ENCODE measurements at places on chromosomes 11 and 22.
A peak's percentile ranks its signal among the peaks of the same experiment; 100 is the strongest.

DNA sequence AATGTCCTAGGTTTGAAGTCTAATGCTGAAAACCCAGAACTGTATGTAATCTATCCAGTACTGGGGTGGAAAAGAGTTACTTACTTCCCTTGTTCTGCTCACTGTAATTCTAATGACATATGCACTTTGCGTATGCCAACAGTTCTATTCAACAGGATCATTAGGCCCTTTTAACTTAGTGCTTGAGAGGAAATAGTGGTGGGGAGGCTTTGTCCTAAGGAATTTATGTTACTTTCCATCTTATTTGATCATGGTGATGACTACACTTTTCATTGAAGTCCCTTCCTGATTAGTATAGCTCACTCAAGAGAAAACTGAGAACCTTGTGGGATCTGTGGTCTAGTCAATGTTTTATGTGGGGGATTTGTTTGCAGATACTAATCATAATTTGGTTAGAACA is 348.2 kb downstream of the GUCY1A2 start:
- DNase-seq = no peak

GRCh38 chr11:78020246-78020645 is 2.8 kb downstream of the KCTD14 start:
- DNase-seq = no peak

DNA sequence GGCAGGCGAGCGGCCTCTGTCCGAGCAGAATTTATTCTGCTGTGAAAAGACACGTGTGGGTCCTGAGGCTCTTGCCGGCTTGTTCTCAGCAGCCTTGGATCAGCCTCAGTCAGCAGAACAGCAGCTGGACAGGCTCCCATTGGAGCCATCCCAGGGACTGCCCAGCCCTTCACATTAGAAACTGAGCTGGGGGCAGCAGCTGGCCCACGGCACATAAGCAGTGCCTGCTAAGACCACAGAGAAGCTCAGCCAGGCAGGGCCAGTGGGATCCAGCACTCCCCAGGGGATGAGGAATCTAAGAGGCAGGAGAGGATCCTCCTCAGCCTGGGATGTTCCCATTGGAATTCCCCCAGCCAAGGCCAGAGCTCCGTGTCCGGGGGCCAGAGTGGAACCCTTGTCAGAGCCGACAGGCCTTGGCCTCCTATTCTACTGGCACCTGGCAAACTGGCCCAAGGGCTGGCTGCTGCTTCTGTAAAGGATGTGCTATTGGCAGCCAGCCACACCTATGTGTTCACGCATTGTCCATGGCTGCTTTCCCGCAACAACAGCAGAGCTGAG is 18.2 kb downstream of the RTN4R start:
- no peak for DNase-seq

DNA sequence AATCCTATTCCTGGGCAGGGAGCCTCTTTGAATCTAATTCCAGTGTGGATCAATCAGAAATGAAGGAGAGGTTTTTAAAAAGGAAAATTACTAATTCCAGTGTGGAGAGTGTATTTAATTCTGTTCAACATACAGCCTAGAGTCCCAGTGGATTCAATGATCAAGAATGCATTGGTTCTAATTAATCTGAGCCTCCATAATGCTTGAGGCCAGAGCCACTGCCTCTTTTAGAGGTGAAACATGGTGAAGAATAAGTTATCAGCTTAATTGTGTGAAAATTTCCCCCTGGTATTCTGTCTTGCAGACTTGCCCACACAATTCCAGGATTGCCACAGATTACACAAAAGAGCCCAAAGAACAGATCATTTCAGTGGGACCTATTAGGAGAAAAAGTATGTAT is 87.7 kb downstream of the TECTA start:
- no peak for DNase-seq

DNA sequence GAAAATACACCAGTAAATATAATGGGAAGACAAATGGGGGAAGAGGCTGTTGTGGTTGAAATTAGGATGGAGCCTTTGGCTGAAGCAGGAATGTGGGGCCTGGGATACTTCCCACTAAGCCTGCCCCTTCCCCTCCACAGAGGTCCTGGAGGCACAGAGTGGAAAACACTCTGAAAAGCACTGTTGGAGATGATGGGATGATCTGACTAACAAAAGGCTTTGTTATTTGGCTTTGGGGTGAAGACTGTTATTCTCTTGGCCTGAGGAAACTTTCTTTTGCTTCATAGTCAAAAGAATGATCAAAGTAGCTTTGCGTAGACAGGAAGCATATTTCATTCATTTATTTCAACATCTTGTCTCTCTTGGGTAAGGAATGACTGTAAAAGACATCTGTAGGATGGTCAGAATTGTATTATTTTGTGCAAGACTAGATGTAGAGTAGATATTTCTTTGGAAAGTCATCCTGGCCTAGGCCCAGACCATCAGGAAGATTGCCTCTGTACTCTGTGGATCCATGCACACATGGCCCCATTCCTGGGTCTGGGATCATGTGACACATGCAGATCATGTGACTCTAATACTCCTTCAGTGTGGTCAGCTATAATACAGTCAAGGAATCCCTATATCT is 111.4 kb downstream of the SPON1 start:
- no peak for DNase-seq

- DNase-seq = no peak
These were observed 79.1 kb upstream of the SC5D start for GRCh38 chr11:121213362-121213893.

DNA sequence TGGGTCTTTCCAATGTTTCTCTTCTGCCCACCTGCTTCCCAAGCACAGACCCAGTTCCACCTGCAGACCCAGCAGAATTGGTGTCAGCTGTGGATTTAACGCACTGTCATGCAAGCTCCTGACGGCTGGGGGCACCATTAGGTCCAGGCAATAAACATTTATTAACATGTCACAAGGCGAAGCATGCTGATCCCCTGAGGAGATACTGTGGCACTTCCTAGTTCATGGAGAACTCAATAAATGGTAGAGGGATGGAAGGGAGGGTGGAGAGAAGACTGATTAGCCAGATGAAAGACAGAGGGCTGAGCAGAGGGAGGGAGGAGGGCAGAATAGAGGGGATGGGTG is 68.3 kb upstream of the TSPAN18 start:
- DNase-seq = no peak

- DNase-seq = no peak
These were observed 8.5 kb upstream of the NAALADL1 start for GRCh38 chr11:65066805-65067291.

- DNase-seq = peak; percentile 24
These were observed 718 bp downstream of the FADS2 start for GRCh38 chr11:61828629-61829407.

DNA sequence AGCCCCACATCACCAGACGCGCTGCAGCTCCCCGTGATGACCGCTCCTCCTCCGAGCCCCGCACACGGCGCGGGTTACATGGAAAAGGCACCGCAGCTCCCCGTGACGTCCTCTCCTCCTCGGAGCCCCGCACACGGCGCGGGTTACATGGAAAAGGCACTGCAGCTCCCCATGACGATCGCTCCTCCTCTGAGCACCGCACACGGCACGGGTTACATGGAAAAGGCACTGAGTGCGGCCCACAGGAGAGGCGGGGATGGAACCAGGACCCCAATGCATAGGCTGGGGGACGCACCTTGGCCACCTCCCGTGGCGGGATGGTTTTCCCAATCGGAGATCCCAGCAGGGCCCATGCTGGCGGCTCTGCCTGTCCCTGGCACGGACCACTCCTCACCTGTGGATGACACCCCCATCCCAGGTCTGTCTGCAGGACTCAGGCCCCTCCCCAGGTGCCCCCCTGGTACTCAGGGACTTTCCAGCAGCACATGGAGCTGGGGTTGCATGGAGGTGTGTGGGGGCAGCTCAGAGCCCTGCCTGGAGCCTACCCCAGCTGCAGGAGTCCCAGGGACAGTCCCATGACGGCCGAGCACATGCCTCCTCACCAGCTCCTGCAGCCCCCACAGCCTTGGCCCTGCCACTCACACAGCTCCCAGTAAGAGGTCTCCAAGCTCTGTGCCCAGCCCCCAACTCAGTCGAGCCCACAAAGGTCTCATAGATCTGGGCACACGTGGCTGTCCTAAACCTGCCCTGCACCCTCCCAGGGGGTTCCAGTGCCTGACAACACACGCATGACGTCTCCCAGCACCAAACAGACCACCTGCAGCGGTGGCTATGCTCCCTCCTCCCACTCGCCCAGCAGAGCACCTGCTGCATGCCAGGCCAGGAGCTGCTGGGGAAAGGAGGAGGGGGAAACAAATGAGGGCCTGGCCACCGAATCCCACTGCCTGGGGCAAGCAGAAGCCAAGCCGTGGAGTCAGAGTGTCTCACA is 166.6 kb downstream of the BRD1 start:
- DNase-seq = no peak

Data from suppressor macrophage treated with lipopolysaccharide for 4 hours (primary cell).